Effector memory CD4-positive, alpha-beta T cell (primary cell): ENCODE measurements at places on chromosomes 6 and 20.

DNA sequence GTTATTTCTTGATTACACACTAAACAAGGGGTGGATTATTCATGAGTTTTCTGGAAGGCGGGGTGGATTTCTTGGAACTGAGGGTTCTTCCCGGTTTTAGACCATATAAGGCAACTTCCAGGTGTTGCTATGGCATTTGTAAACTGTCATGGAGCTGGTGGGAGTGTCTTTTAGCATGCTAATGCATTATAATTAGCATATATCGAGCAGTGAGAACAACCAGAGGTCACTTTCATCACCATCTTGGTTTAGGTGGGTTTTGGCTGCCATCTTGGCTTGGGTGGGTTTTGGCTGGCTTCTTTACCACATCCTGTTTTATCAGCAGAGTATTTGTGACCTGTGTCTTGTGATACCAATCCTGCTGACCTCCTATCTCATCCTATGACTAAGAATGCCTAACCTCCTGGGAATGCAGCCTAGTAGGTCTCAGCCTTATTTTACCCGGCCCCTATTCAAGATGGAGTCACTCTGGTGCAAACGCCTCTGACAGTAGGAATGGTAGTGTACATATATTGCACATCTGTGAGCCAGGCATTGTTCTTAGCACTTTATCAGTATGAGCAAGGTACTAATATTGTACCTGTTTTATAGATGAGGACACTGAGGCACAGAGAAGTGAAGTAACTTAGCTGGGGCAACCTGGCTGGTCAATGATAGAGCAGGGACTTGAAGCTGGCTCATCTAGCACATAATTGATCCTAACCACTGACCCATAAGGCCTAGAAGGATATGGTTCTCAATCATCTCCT is 203.7 kb downstream of the NFATC2 start:
- no peak overlapping the region for H3K4me3 ChIP-seq
- H3K4me1 ChIP-seq, result no peaks in the 10 kb centered on the region
- H3K27ac ChIP-seq, result no peak overlapping the region

GRCh38 chr20:13571662-13572061 is 67.1 kb downstream of the TASP1 start:
- H3K27me3 ChIP-seq, result no peaks in the 10 kb centered on the region
- H3K4me1 ChIP-seq, result no peaks in the 10 kb centered on the region
- DNase-seq, result no peak
- no peak overlapping the region for H3K4me3 ChIP-seq

DNA sequence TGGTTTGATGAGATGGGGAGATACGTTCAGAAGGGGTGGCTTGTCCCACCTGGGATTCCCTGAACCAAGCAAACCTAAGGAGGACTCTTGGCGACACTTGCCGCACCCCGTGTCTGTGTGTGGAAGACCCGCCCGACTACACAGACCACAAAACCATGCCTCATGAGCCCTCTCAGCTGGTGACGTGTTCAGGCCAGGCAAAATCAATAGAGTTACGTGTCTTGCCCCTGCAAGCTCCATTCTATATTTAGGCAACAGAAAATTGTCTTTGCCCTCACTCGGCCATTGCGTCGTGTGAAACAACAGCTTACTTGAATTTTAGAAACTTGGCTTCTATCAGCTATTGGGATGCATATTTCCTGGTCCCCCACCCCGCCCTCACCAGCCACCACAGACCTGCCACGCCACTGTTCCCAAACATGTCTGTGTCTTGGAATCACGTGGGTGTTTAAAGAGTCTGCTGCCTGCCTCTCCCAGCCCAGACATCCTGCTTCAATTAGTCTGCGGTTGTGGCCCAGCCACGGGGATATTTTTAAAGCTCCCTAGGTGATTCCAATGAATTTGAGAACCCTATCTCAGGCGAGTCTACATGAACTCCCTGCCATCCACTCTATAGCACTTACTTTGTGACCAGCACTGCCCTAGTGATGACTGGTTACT is 279.2 kb upstream of the EXOC2 start:
- no peaks in the 10 kb centered on the region for H3K27me3 ChIP-seq
- no peak overlapping the region for H3K27ac ChIP-seq
- no peaks in the 10 kb centered on the region for H3K4me1 ChIP-seq
- no peak overlapping the region for H3K4me3 ChIP-seq
- H3K36me3 ChIP-seq, result no peaks in the 10 kb centered on the region

GRCh38 chr6:3208098-3208774 is 19.2 kb downstream of the TUBB2B start:
- no peak overlapping the region for H3K27ac ChIP-seq
- H3K27me3 ChIP-seq, result no peaks in the 10 kb centered on the region
- no peak for DNase-seq
- peaks cover 5% of the 10 kb centered on the region for H3K4me1 ChIP-seq

- no peaks in the 10 kb centered on the region for H3K36me3 ChIP-seq
- no peak for DNase-seq
- H3K4me1 ChIP-seq, result no peaks in the 10 kb centered on the region
- H3K27ac ChIP-seq, result no peak overlapping the region
- H3K27me3 ChIP-seq, result no peaks in the 10 kb centered on the region
These were observed 9.6 kb upstream of the MANBAL start for GRCh38 chr20:37279820-37280219.

- H3K36me3 ChIP-seq, result no peaks in the 10 kb centered on the region
- H3K4me1 ChIP-seq, result no peaks in the 10 kb centered on the region
- H3K27ac ChIP-seq, result no peak overlapping the region
- no peak overlapping the region for H3K4me3 ChIP-seq
- DNase-seq, result no peak
- H3K27me3 ChIP-seq, result no peaks in the 10 kb centered on the region
These were observed 251.6 kb upstream of the SOX4 start for GRCh38 chr6:21341910-21342309.
